ENCODE measurements at places on chromosomes 2 and 18.

DNA sequence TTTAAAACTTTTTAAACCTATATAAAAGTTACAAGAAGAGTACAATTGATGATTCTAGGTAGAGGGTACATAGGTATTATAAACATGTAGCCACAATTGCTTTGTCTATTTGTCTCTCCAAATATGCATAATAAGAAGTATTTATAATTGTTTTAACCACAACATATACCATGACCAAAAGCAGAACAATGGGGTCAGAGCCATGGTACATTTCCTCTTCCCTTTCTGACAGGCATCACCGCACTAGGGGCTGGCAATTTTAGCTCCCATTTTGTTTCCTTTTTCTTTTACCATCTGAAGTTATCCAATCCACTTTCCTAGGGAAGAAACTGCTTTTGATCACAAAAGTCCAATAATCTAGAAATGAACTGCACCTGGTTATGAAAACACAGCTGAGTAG lies 49.3 kb downstream of the TMX3 start:
- DNase-seq, result no peak

- no peak for DNase-seq
These were observed 399.8 kb downstream of the TXNL1 start for GRCh38 chr18:56238576-56238975.

GRCh38 chr2:66495788-66496640 lies 61.1 kb downstream of the MEIS1 start:
- no peak for DNase-seq

DNA sequence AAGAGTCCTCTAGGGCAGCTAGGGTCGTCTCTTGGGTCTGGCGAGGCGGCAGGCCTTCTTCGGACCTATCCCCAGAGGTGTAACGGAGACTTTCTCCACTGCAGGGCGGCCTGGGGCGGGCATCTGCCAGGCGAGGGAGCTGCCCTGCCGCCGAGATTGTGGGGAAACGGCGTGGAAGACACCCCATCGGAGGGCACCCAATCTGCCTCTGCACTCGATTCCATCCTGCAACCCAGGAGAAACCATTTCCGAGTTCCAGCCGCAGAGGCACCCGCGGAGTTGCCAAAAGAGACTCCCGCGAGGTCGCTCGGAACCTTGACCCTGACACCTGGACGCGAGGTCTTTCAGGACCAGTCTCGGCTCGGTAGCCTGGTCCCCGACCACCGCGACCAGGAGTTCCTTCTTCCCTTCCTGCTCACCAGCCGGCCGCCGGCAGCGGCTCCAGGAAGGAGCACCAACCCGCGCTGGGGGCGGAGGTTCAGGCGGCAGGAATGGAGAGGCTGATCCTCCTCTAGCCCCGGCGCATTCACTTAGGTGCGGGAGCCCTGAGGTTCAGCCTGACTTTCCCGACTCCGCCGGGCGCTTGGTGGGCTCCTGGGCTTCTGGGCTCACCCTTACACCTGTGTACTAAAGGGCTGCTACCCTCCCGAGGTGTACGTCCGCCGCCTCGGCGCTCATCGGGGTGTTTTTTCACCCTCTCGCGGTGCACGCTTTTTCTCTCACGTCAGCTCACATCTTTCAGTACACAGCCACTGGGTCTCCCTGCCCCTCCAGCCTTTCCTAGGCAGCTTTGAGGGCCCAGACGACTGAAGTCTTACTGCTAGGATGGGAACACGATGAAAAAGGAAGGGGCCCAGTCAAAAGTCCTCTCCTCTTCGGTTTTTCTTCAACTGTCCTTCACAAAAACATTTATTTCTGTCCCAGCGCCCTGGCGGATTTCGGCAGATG lies 8.1 kb downstream of the SIX2 start:
- no peak for DNase-seq

DNA sequence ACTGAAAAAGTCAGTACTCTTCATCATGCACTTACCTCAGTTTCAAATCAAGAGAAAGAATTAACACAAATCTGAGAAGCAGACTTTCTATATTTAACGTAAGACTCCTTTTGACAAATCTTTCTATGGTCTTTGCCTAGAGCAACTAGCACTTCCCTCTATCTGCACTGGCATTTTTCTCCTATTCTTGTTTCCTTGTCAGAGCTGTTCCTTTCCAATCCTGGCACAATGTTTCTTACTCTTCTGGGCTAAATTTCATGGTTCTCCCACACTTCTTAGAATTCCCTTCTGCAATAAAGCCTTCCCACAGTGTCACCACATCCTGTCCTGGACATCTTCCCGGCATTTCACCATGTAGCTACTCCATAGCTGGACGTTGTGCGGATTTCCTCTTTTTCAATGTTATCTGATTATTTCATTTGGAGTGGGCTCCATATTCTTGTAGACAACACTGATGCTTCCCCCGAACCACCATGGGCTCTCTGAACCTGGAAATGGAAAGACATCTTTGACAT lies 144.7 kb upstream of the CTNNA2 start:
- DNase-seq, result no peak
